ENCODE measurements at places on chromosomes 16 and 17. TPM values are rescaled to one million over a fixed set of nuclear protein-coding genes. Genes with fewer than 3 reads are reported as not detected.

DNA sequence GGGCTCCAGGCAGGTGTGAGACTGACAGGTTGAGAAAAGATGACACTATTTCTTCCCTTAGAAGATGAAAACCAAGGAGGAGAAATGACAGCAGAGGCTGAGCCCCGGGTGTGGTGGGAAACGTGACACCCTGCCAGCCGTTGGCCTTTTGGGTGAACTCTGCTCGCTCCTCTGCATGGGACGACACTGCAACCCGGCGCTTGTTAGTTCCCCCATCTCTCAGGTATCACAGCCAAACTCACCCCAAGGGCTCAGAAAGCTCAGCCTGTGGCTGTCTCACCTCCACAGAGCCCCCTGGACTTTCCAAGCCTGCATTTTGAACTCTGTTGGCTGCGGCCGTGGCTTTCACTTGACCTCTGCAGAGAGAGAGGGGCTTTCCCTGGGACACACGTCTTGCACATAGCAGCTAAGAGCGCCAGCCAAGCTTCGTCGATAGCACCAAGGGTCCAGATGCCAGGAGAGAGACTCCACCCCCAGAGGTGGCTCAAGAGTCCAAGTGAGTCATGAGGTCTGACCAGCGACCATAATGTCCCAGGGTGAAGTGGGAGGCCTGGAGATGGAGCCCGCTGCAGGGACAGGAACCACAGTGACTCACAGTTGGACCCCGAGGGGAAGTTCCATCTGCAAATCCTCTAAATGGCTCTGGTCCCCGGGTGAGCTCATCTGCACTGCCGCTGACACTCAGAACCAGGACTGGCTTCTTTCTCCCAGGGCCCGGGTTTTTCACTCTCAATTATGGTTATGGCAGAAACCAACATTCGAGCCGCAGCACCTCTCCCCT lies 301.9 kb downstream of the SOX9 start:
- no peak for DNase-seq
- no peak overlapping the region for H3K27ac ChIP-seq
- H3K4me1 ChIP-seq, result peaks cover 4% of the 10 kb centered on the region

GRCh38 chr16:57966204-57966771 lies 4.6 kb downstream of the CNGB1 start:
- no peak overlapping the region for H3K4me3 ChIP-seq
- no peak for DNase-seq
- H3K4me1 ChIP-seq, result no peaks in the 10 kb centered on the region

The TNFSF13 gene
- 3.5 TPM for total RNA-seq

The CCL13 gene
- not detected for total RNA-seq
